WTC11 (cell line): ENCODE measurements at places on chromosomes 3 and 15.
A peak's percentile ranks its signal among the peaks of the same experiment; 100 is the strongest.

DNA sequence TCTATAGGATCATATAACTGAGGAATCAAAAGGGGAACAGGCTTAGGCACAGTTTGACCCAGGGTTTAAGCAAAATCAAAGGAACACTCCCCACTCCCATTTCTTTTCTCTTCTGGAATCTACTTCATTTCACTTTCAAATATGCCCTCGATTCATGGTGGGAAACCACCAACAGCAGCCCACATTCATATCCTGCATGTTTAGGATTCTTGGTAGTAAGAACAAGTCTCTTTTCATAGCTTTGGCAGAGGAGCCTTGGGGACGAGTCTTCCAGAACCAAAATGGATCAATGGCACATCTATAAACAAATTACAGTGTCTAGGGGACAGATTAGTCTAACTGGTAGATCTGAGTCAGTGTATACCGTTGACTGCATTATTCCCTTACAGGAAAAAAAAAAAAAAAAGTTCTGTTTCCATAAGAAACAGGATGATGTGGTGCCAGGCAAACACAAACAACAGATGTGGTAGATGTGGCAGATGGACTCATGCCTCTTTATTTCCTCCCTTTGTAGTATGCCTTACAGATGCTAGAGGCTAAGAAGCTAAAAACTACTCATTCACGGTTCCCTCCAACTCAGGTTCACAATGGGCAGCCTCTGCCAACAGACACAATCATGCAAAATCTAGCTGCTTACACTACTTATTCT lies 578.3 kb upstream of the ADAMTS9 start:
- DNase-seq: no peak

DNA sequence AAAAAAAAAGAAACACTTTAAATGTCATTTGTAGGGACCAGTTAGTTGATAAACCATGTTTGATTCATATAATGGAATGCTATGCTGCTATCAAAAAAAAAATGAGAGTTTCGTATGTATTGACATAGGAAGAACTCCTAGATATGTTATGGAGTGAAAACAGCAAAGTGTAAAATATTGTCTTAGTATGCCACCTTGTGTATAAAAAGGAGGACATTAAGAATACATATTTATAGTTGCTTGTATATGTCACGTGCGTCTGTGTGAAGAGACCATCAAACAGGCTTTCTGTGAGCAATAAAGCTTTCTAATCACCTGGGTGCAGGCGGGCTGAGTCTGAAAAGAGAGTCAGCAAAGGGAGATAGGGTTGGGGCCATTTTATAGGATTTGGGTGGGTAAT lies 39.5 kb downstream of the KBTBD8 start:
- DNase-seq: no peak

GRCh38 chr3:189507856-189508255 lies 123.3 kb upstream of the TP63 start:
- DNase-seq: no peak

DNA sequence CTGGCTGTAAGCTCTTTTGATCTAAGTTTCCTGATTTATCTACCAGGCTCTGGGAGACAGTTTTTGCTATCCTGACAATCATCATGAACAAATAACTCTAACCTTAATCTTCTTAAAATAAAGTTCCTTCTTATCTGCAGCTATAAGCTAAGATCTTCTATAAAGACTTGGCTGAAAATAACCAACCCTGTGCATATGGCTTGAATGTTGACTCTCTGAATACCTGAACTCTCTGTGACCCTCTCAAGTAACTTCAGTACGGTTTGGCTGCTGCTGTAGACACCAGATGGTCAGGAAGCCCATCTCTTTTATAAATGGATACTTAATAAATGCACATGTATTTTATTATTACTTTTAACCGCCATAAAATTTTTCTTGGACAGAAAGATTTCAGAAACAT lies 412.4 kb upstream of the CBLB start:
- DNase-seq: no peak

DNA sequence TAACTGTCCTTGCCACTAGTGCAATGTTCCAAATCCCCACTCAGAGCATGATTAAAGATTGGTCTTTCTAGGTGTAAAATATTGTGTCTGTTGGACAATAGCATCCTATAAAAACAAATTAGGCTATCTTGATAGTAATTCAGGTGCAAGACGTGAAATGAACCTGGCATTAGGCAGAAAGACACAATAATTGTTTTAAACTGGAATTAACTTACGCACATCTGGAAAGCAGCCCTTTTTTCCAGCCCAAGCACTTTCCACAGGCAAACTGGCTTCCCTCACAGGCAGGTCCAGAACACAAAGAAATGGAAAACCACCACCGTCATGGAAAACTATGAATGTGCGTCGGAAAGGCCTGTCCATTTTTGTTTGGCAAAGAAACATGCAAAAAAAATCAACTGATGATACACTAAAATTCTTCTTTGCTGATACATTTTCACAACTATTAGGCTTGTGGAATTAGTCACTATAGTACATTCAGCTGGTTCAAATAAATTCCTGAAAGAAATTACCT lies 474.7 kb upstream of the IL12A start:
- no peak for DNase-seq

DNA sequence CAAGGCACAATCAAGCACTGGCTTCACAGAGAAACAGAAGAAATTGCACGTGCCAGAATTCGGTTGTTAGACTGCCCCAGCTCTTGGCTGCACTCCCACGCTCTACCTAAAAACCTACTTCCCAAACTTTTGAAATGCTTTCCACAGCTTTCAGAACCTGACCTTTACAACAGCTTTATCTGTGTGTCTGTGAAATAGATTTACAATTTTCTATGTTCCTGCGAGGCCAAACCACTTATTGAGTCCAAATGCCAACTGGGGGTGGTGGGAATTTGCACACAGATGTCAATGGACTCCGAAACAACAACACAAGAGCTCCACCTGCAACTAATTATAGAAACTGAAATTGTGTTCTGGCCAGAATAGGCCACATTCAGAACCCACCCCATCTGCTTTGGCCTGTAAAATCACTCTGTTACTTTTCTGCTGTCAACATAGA lies 44.6 kb downstream of the ERC2 start:
- DNase-seq: no peak

GRCh38 chr3:152357587-152357986 lies 88.9 kb downstream of the MBNL1 start:
- no peak for DNase-seq

DNA sequence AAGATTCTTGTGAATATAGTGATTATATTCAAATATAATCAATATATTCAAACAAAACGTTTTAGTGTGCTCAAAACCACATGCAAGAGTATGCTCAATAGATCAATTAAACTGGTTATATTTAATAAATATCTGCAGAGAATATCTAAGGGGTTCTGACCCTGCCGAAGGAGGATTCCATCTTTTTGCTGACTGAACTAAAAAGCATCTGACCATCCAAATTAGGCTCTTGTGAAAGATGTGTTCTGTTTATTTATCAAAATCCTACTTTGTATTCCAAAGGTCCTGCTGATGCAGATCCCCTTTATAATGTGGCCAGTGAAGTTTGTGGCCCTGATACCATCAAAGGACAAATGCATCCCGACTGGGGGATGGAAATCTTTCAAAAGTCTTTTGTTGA lies 41.8 kb upstream of the ARPIN start:
- no peak for DNase-seq

GRCh38 chr3:30044515-30044914 lies 561.9 kb upstream of the TGFBR2 start:
- DNase-seq: no peak

DNA sequence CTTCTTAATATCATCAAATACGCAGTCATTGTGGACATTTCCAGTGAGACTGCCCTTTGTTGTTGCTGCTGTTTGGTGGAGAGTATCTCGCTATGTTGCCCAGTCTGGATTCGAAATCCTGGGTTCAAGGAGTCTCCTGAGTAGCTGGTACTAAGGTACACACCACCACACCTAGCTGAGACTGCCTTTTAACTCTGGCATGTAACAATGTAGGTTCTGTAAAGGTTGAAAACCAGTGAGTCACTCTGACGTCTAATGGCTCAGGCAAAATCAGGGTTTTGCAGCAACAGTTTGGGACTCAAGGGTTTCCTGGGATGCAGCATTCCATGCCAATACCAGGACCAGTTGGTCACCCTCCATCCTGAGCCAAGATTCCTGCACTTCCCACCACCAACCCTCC lies 52.2 kb downstream of the AQP9 start:
- DNase-seq: no peak

- no peak for DNase-seq
Measured at GRCh38 chr15:26157081-26157480, 294.0 kb upstream of the ATP10A start.

- no peak for DNase-seq
Measured at GRCh38 chr3:113253702-113254101, 42.3 kb downstream of the BOC start.

- peak; percentile 67 for DNase-seq
Measured at GRCh38 chr3:189041482-189042090, 130.2 kb upstream of the TPRG1 start.

DNA sequence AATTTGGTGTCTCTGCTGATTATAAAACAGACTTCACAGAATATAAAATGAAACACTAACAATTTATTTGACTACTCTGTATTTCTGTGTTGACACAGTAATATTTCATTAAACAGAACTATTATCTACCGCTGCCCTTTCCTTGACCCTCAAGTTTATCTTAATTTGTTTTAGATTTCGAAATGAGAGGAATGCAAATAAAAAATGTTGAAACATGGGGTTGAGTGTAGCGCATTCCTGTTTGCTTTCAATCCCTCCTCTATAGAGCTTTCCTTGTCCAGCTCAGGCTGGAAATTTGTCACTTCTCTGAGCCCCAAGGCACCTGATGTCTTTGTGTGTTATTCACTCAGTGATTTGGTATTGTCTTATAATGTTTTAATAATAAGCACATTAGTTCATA lies 550.2 kb downstream of the ZBBX start:
- no peak for DNase-seq

DNA sequence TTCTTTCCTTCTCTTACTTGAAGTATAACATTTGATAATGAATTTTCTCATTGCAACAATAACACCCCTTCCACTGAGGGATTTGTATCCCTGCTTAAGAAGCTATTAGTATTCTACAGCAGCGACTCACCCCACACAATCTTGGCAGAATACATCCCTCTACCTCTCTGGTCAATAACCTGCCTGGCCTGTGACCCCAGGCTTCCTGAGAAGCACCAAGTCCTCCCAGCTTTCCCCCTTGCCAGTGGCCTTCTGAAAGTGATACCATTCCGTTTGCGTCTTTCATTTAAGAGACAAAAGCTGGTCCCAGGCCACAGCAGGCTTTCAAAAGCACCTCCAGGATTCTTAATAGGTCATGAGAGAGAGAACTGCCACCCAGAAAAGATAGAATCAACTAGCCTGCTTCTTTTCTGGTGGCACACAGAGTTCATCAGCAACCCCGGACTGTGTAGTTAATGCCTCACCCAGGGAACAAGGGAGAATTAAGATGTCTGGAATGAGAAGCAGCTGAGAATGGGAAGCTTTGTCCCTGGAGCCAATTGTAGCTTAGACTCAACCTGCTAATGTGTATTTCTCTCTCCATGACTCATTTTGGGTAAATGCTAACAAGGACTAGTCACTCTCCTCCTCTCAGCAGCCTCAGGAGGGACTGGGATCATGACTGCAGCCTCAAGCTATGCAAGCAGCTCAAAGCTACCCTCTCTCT lies 101.0 kb upstream of the CPNE4 start:
- no peak for DNase-seq

DNA sequence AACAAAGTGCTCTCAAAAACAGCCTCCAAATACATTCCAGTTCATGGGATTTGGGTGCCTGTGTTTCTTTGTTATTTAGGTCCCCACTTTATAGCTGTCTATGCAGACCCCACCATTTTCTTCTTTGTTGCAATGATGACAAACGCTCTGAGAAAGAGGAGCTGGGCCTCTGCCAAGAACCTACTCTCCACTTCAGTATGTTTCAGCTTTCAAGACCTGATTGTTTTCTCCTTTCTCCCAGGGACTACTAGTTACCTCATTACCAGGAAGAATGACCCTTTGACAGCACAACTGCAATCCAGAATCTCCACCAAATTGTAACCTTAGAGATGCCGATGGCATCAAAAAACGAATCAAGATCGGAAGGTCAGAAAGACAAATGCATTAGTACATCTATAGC lies 236.8 kb downstream of the MEIS2 start:
- DNase-seq: no peak

DNA sequence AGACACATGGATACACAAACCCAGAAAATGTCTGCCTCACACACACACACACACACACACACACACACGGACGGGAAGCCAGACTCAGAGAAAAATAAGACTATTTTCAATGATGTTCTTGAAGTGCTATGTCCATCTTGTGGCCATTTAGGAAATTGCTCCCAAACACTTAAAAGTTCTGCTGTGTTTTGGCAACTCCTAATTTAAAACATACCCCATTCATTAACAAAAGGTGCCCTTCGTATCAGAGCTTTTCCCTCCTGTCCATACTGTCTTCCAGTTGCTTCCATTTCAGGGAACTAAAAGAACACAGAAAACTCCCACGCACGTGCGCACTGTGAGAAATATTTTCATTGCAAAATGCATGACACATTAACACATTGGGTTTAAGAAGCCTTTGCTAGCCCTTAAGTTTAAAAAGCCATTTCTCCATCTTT lies 44.6 kb downstream of the SLC12A1 start:
- peak; percentile 28 for DNase-seq

GRCh38 chr3:196645096-196645495 lies 5.6 kb downstream of the NRROS start:
- DNase-seq: no peak

DNA sequence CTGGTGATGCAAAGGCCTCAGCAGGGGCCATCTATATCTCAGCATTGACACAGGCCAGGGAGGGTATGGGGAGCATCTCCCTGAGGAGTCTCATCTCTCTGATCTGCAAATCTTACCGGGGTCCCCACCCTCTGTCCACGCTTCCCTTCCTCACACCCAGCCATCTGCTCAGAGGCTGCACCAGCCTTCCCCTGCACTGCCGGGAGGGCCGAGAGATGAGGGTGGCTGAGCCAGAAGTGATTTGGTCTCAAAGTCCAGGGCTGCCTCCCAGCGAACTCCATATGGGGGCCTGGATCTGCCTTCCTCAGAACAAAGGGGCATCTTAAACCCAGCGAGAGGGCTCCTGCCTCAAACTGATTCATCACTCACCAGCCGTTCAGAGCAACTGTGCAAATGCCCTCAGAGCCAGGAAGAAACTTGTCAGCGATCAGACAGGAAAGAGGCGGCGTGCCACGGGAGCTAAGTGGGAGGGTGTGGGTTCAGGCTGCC lies 4.6 kb downstream of the IGDCC3 start:
- no peak for DNase-seq

DNA sequence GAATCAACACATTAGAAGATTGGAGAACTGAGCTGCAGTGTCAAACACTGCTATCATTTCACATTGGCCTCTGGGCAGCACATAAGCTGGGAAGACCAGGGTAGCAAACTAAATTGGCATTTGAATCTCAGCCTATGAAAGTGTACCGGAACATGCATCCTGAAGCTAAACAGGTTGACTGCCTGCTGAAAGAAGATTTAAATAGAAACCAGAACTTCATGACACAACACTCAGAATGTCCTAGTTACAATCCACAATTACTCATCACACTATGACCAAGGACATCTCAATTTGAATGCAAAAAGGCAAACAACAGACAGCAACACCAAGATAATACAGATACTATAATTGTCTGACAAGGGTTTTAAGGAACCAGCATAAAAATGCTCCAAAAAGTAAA lies 26.2 kb downstream of the TM2D3 start:
- no peak for DNase-seq

- peak; percentile 95 for DNase-seq
Measured at GRCh38 chr3:112086076-112086854, at the start of gene C3orf52. C3orf52 (plus strand) TSS chr3:112086389; CDS start chr3:112086408, 19 bp downstream.
